Esophagus muscularis mucosa (tissue), 4 donors: ENCODE measurements at places on chromosomes 12 and 14. TPM values are rescaled to one million over a fixed set of nuclear protein-coding genes. Genes with fewer than 3 reads are reported as not detected.
A peak's percentile ranks its signal among the peaks of the same experiment; 100 is the strongest.

The BDKRB2 gene
- total RNA-seq = 5.8 TPM

The GPX2 gene
- total RNA-seq = not detected

The RASSF9 gene
- total RNA-seq = 1.7 TPM

The SCN8A gene
- total RNA-seq = 0.26 TPM

The PRB4 gene
- not detected for total RNA-seq

The SIX4 gene
- 1.7 TPM for total RNA-seq

The TMPRSS12 gene
- total RNA-seq = not detected

The CLEC2A gene
- total RNA-seq = not detected

- peaks cover 94% of the 10 kb centered on the region for H3K4me1 ChIP-seq
- no peak for DNase-seq
- peak within 1 kb of the TSS; percentile 92 for H3K27ac ChIP-seq
- H3K27me3 ChIP-seq = no peaks in the 10 kb centered on the region
- H3K4me3 ChIP-seq = peak within 1 kb of the TSS; percentile 99
Observed at GRCh38 chr14:105474483-105475268, at the start of gene CRIP2. Gene CRIP2, plus strand, starts transcription at chr14:105474821. Its CDS starts 42 bp downstream, at chr14:105474863.

DNA sequence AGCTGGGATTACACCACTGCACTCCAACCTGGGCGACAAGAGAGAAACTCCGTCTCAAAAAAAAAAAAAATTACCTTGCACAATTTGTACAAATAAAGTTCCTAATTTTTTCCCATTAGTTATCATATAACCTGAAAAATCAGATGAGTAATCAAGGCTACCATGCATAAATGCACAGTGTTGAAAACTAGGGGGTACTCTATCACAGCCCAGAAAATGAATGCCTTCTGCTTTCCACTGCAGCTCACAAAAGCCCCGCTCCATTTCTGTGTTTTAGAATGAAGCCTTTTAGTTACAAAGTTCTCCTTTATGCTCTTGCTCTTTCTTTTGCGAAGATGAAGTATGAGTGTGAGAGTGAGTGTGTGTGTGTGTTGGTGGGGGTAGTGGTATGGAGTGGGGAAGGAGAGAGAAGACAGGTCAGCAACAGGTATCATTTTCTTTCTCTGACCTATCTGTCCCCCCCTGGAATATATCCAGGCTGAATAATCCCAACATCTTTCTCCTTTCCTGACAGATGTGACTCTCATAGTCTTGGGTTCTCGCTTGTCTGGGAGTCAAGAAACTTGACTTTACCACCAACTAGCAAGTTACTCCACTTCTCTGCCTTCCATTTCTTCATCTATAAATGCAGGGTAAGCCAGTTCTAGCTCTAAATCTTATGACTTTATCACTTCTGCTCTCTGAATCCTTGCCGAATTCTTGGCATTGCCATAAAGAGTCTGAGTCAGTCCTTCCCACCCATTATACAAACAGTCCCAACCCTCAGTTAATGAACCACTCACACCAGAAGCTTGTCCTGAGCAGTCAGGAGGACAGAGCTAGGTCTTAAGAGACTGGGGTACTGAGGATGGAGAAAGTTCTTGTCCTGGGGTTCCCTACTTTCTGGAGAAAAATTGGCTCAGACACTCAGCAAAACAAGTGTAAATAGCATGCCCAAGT, 16.1 kb downstream of the BIN2 start:
- H3K27ac ChIP-seq = no peak overlapping the region
- H3K4me3 ChIP-seq = no peak overlapping the region
- no peaks in the 10 kb centered on the region for H3K36me3 ChIP-seq
- no peaks in the 10 kb centered on the region for H3K4me1 ChIP-seq
- no peak for DNase-seq
- no peaks in the 10 kb centered on the region for H3K27me3 ChIP-seq

GRCh38 chr14:45790293-45790692, 537.3 kb upstream of the MIS18BP1 start:
- no peak overlapping the region for H3K27ac ChIP-seq
- H3K4me1 ChIP-seq = no peaks in the 10 kb centered on the region
- no peak overlapping the region for H3K4me3 ChIP-seq
- H3K27me3 ChIP-seq = no peaks in the 10 kb centered on the region
- no peak for DNase-seq

- no peak overlapping the region for H3K27ac ChIP-seq
- H3K4me3 ChIP-seq = no peak overlapping the region
- no peaks in the 10 kb centered on the region for H3K27me3 ChIP-seq
- no peak for DNase-seq
- no peaks in the 10 kb centered on the region for H3K36me3 ChIP-seq
Observed at GRCh38 chr14:75402867-75403413, 24.9 kb upstream of the JDP2 start.

DNA sequence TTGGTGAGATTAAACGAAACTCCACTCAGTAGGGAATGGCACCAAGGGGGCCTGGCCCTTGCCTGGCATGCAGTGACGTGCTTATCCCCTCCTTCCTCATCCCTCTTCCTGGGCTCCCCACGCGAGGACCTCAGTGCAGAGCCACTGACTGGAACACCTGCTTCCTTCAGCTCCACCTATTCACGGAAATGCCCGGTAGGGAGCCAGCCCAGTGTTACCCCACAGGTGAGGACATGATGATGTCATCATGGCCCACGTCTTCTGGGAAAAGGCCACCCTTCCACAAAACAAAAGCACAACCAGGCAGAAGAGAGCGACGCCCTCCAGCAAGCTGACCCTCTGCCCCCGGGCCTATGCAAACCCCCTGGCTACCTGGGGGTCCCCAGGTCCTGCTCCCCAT, 42.1 kb downstream of the CCDC85C start:
- H3K27ac ChIP-seq = peak overlapping the region; percentile 88
- H3K4me3 ChIP-seq = no peak overlapping the region
- no peaks in the 10 kb centered on the region for H3K27me3 ChIP-seq
- H3K4me1 ChIP-seq = peaks cover 81% of the 10 kb centered on the region

GRCh38 chr12:59847127-59847526, 251.3 kb downstream of the SLC16A7 start:
- no peak overlapping the region for H3K27ac ChIP-seq
- H3K4me3 ChIP-seq = no peak overlapping the region
- DNase-seq = no peak

GRCh38 chr12:31510034-31510433, 80.9 kb downstream of the DENND5B start:
- DNase-seq = no peak
- no peak overlapping the region for H3K4me3 ChIP-seq
- H3K4me1 ChIP-seq = peaks cover 29% of the 10 kb centered on the region

- DNase-seq = no peak
- H3K36me3 ChIP-seq = no peaks in the 10 kb centered on the region
- H3K4me3 ChIP-seq = no peak overlapping the region
- no peaks in the 10 kb centered on the region for H3K4me1 ChIP-seq
- no peak overlapping the region for H3K27ac ChIP-seq
Observed at GRCh38 chr14:104253223-104253822, 114.9 kb downstream of the KIF26A start.

GRCh38 chr12:95953000-95953399, 9.9 kb downstream of the AMDHD1 start:
- H3K27me3 ChIP-seq = no peaks in the 10 kb centered on the region
- no peak overlapping the region for H3K27ac ChIP-seq
- no peaks in the 10 kb centered on the region for H3K36me3 ChIP-seq
- H3K4me1 ChIP-seq = no peaks in the 10 kb centered on the region
- no peak for DNase-seq

- no peak overlapping the region for H3K4me3 ChIP-seq
- no peak for DNase-seq
- no peaks in the 10 kb centered on the region for H3K27me3 ChIP-seq
- H3K27ac ChIP-seq = no peak overlapping the region
- peaks cover 29% of the 10 kb centered on the region for H3K4me1 ChIP-seq
Observed at GRCh38 chr14:90487031-90487430, 90.2 kb downstream of the CALM1 start.

- no peaks in the 10 kb centered on the region for H3K27me3 ChIP-seq
- H3K4me1 ChIP-seq = no peaks in the 10 kb centered on the region
- peaks cover 87% of the 10 kb centered on the region for H3K36me3 ChIP-seq
- H3K27ac ChIP-seq = no peak overlapping the region
- no peak overlapping the region for H3K4me3 ChIP-seq
Observed at GRCh38 chr12:133106253-133106652, 23.8 kb downstream of the ZNF891 start.

DNA sequence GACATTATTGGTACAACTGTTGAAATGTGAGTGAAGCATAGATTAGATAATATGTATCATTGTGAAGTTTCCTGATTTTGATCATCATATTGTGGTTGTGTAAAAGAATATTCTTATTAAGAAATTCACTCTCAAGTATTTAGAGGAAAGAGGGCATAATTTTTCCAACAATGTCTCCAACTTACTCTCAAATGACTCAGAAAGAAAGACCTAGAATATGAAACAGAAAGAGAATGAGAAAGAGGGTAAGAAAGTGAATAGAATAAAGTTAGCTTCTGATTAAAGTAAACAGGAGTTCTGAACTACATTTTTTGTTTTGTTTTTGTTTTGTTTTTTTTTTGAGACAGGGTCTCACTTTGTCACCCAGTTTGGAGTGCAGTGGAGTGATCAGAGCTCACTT, 123.0 kb downstream of the CPNE8 start:
- H3K36me3 ChIP-seq = no peaks in the 10 kb centered on the region
- H3K27me3 ChIP-seq = no peaks in the 10 kb centered on the region
- DNase-seq = no peak
- no peak overlapping the region for H3K4me3 ChIP-seq
- no peak overlapping the region for H3K27ac ChIP-seq

DNA sequence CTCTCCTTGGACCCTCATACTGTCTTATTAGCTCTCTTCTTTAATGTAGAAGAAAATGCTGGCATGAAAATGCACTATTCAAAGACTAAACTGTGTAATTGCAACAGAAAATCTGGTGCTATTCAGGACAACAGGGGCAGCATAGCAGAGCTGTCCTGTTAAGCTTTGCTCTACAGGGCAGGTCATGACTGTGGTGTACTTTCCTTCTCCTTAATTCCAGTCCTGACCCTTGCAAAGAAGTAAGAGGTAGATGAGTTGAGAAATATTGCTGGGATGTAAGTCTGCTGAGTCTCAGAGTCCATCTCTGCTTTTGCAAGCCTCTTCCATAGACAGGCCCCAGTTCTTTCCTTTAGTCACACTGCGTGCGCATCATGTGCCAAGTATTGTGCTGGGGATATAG, 52.6 kb upstream of the STK38L start:
- peak overlapping the region; percentile 85 for H3K27ac ChIP-seq
- no peak overlapping the region for H3K4me3 ChIP-seq
- DNase-seq = no peak
- no peaks in the 10 kb centered on the region for H3K27me3 ChIP-seq

- no peaks in the 10 kb centered on the region for H3K36me3 ChIP-seq
- no peaks in the 10 kb centered on the region for H3K27me3 ChIP-seq
- no peak for DNase-seq
- no peak overlapping the region for H3K4me3 ChIP-seq
- no peak overlapping the region for H3K27ac ChIP-seq
Observed at GRCh38 chr12:78696267-78696666, 168.3 kb upstream of the SYT1 start.

DNA sequence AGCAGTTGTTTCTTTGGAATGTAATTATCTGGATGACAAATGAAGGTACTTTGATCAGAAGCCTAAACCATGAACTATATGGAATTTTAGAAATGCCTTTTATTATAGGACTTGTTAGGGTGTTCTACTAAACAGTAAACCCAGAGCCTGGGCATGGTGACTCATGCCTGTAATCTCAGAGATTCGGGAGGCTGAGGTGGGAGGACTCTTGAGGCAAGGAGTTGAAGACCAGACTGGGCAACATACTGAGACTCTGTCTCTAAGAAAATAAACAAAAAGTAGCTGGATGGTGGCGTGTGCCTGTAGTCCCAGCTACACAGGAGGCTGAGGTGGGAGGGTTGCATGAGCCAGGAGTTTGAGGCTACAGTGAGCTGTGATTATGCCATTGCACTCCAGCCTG, 23.9 kb downstream of the PALS1 start:
- peaks cover 84% of the 10 kb centered on the region for H3K4me1 ChIP-seq
- no peaks in the 10 kb centered on the region for H3K27me3 ChIP-seq
- no peaks in the 10 kb centered on the region for H3K36me3 ChIP-seq
- H3K4me3 ChIP-seq = no peak overlapping the region

DNA sequence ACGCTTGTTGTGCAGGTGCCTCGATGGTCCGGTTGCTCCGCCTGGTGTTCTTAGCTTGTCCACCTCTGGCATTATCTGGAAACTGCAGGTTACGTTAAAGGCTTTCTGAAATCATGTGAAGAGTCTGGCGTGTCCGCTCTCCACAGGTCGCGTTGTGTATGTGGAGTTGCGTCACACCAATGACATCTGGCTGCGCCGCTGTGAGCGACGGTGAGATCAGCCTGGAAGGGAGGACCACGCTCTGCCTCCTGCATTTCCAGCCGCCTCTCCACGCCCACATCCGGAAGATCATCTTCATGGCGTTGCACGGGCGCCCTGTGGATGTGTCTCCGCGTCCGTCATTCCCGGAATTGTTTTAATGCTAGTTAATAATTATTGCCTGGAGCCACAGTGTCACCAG, 50.6 kb upstream of the GALNT9 start:
- no peak for DNase-seq
- H3K4me1 ChIP-seq = no peaks in the 10 kb centered on the region
- no peaks in the 10 kb centered on the region for H3K36me3 ChIP-seq
- H3K27me3 ChIP-seq = peaks cover 25% of the 10 kb centered on the region
- H3K27ac ChIP-seq = no peak overlapping the region

DNA sequence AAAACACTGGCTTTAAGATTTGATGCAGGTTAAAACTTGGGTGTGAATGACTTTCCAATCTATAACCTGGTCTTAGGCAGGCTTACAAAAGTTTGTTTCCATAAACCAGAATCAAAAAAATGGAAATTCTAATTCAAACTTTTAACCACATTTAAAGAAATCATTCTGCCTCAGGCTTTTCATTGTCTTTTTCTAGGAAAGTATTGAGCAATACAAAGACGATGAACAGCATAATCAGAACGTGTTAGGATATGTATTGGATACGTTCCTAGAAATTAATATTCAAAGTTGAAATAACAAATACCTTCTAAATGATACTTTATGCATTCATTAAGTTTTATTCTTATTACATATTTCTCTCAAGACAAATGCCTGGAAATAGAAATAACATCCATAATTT, 172.9 kb downstream of the CEP128 start:
- H3K36me3 ChIP-seq = no peaks in the 10 kb centered on the region
- no peaks in the 10 kb centered on the region for H3K27me3 ChIP-seq
- no peak overlapping the region for H3K4me3 ChIP-seq
- no peak overlapping the region for H3K27ac ChIP-seq
- no peaks in the 10 kb centered on the region for H3K4me1 ChIP-seq

GRCh38 chr12:125149160-125150108, 84.2 kb downstream of the AACS start:
- no peaks in the 10 kb centered on the region for H3K27me3 ChIP-seq
- no peak overlapping the region for H3K27ac ChIP-seq
- H3K4me3 ChIP-seq = no peak overlapping the region
- H3K4me1 ChIP-seq = no peaks in the 10 kb centered on the region
